ENCODE measurements at places on chromosomes 5 and 9. TPM values are rescaled to one million over a fixed set of nuclear protein-coding genes. Genes with fewer than 3 reads are reported as not detected.

DIMT1 gene
- total RNA-seq, result 45.0 TPM

TAF1L gene
- total RNA-seq, result not detected

KCNV2 gene
- not detected for total RNA-seq

GRCh38 chr9:95852059-95853032, 23.1 kb upstream of the ERCC6L2 start:
- DNase-seq, result no peak

- DNase-seq, result no peak
These were observed 8.0 kb downstream of the VDAC1 start for GRCh38 chr5:133996683-133997252.

- DNase-seq, result no peak
These were observed 3.3 kb downstream of the ANKRD33B start for GRCh38 chr5:10567121-10567591.

- DNase-seq, result no peak
These were observed 13.4 kb upstream of the DELE1 start for GRCh38 chr5:141910271-141910673.

- no peak for DNase-seq
These were observed 652.3 kb upstream of the FTMT start for GRCh38 chr5:121199216-121199999.

DNA sequence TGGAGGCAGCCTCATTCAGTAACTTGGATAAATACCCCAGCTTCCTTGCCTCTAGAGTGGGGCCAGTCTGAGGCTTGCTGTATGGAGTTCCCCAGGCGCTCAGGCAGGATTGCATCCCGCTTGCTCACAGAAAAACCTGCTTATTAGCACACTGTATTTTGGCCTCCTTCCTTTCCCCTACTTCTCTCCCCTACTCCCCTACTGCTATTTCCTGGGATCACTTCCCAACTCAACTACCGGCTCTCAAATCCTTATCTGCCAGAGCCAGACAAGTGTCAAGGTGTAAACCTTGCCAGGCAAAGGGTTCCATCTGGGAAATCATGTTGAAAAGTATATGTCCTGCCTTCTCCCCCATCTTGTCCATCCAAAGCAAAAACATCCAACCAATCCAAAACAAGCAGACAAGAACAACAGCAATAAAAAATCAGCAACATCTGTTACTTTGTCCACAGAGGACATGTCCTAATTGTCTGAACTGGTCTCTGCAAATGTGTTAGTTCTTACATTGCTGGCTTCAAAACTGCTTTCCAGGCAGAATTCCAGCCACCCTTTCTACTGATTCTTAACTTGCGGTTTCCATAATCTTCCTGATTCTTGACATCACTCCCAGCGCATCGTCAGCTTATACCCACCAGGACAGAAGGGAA, 164.1 kb upstream of the SEMA6A start:
- no peak for DNase-seq

GRCh38 chr5:68834491-68834981, 259.3 kb upstream of the SLC30A5 start:
- no peak for DNase-seq

DNA sequence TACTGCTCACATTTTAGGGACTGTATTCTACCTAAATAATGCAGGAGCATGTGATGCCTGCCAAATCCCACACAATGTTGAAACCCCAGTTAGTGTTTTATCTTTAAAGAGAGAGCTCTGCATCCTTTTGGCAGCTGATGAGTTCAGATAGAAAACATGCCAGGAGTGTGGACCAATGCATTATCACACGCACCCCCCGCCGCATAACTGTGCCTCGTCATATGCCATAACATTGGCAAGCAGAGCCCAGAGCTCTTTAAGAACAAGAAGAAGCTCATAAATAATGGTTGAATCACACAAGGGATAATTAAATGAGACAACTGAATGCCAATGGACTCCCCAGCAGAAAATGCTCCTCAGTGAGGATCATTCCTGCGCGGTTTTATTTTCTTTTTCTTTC, 52.8 kb upstream of the RORB start:
- no peak for DNase-seq

DNA sequence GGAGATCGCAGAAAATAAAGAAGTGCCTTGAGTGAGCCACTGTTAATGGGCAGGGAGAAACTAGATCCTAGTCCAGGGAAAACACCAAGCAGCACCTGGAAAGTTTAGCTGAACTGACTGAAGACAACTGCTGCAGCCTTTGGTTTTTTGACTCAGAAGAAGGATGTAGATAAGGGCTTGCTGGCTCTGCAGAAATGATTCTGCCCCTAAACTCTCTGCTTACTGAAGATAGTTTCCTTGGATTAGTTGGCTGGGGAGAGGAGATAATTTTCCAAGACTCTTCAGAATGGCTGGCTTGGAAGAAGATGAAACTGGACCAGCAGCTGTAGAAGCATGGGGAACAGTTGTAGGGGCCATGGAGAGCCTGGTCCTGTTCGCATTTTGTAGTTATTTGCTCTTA, 471.8 kb downstream of the KDM4C start:
- DNase-seq, result no peak

DNA sequence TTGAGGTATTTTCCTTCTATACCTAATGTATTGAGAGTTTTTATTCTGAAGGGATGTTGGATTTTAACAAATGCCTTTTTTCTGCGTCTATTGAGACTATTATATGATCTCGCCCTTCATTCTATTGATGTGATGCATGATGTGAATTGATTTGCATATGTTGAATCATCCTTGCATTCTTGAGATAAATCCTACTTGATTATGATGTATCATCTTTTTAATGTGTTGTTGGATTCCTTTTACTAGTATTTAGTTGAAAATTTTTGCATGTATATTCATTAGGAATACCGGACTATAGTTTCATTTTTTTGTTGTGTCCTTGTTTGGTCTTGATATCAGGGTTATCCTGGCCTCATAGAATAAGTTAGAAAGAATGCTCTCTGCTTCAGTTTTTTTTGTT, 169.7 kb downstream of the NPR3 start:
- DNase-seq, result no peak

DNA sequence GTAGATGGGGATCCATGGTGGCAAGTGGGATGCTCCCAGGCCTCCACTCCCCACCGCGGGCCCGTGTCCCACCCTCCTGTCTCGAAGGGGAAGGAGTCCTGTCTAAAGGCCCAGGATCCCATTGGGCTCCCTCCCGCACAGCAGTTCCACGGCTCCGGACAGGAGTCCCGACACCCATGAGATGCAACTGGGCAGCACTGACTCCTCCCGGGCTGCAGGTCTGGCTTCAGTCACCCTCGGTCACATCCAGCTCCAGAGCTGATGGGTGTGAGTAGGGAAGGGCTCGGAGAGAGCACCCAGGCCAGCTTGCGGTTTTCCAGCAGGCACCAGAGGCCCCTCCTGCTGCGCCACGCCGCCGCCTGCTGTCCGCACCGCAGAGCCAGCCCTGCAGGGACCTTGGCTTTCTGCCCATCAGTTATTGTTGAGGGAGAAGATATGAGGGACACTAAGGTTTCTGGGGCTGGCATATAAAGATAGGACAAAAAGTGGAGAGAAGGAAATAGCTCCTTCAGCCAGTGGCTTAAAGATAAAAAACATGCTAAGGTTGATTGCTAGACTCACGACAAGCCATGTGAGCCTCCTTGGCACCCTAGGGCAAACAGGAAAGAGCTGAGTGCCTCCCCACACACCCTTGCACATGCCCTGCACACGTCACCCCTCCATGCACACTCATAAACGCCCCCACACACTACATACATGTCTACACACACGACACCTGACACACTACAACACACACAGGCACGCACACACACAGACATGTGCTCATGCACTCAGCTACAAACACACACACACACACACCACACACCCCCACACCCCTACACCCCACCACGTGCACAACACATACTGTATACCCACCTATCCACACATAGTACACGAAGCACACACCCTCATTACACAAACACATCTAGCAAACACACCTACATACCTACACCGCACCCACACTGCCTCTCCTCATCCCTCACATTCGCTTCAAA, 79.0 kb downstream of the AK8 start:
- DNase-seq, result no peak

All from activated T-helper 2 cell treated with anti-CD3 and anti-CD28 coated beads, Interferon-gamma antibody, Interleukin-2, Interleukin-4, amounts not matched to agents 10 μg/mL and 5 μg/mL and 100 μg/mL, durations not matched to agents 14 hours and 24 hours and 36 hours (primary cell).